HepG2 (cell line): ENCODE measurements at places on chromosomes 16 and 17. TPM values are rescaled to one million over a fixed set of nuclear protein-coding genes. Genes with fewer than 3 reads are reported as not detected.

- DNase-seq: no peak
- H3K4me1 ChIP-seq: peaks cover 37% of the 10 kb centered on the region
- peaks cover 35% of the 10 kb centered on the region for H3K36me3 ChIP-seq
- no peaks in the 10 kb centered on the region for H3K27me3 ChIP-seq
- H3K4me3 ChIP-seq: no peak overlapping the region
Observed at GRCh38 chr17:64174686-64175456, 44.9 kb upstream of the ERN1 start.

GRCh38 chr17:81923302-81924260 lies 4.0 kb downstream of the MAFG start:
- H3K4me3 ChIP-seq: no peak overlapping the region
- peak overlapping the region; percentile 67 for H3K27ac ChIP-seq
- H3K4me1 ChIP-seq: peaks cover 42% of the 10 kb centered on the region
- H3K27me3 ChIP-seq: no peaks in the 10 kb centered on the region
- no peak for DNase-seq

GRCh38 chr17:48375356-48375755 lies 54.7 kb downstream of the SKAP1 start:
- H3K36me3 ChIP-seq: no peaks in the 10 kb centered on the region
- no peak for DNase-seq
- H3K4me1 ChIP-seq: peaks cover 6% of the 10 kb centered on the region; the same call in 1 of the 2 replicates
- no peak overlapping the region for H3K4me3 ChIP-seq
- H3K27me3 ChIP-seq: no peaks in the 10 kb centered on the region

CDRT15L2 gene
- not detected in 2 replicates for total RNA-seq

DNA sequence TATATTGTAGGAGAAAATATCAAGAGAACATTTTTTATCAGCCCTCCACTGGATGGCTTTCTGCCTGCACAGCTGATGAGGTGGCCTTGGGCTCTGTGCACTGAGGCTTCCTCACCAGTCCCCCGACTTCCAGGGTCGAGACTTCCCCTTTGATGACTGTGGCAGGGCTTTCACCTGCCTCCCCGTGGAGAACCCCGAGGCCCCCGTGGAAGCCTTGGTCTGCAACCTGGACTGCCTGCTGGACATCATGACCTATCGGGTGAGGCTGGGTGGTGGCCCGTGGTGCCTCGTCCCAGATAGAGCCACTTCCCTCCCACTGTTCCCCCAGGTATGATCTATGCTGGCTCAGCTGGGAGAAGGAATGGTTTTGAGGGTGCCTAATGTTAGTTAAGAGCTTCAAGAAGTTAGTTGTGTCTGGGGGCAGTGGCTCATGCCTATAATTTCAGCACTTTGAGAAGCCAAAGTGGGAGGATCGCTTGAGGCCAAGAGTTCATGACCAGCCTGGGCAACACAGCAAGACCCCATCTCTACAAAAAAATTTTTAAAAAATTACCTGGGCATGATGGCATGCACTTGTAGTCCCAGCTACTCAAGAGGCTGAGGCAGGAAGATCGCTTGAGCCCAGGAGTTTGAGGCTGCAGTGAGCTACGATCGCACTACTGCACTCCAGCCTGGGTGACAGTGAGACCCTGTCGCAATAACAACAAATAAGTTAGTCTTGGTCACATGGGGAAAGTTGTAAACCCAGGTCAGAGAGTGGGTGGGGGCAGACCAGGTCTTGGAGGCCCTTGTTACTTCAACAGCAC lies 11.8 kb downstream of the FCSK start:
- no peak for DNase-seq
- no peaks in the 10 kb centered on the region for H3K27me3 ChIP-seq
- H3K27ac ChIP-seq: no peak overlapping the region
- H3K4me3 ChIP-seq: no peak overlapping the region

CHRNE gene
- total RNA-seq: 0.25 and 0.53 TPM in 2 replicates

DNA sequence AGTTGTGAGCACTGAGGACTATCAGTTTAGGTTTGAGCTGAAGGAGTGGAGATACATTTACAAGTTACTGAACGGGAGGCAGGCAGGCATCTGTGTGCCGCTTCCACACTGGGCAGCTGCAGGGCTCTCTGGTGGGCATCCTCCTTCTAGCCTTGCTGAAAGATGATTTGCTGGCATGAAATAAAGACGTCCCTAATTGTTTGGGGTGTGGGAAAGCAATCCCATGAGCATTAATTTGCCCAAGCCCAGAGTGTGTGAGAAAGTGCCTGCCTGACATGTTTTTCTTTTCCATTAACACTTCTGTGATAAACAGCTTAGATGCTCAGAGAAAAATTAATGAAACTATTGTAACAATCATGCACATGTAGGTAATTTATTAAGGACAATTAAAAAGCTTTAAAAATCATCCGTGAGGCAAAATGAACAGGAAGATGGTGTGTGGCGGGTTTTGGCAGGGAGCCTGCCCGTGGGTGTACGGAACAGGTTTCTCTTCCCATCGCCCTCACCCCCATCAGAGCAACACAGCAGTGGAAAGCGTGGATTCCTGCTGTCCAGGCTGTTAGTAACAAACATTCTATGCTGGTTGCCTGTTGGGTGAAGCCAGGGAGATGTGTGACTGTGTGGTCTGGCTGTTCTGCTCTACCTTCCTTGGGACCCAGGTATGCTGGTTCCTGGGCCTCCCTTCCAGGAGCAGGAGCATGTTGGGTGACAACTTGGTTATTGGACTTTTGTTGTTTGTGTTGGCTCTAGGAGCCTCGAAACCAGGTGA lies 191.9 kb downstream of the MSI2 start:
- no peak overlapping the region for H3K27ac ChIP-seq
- peaks cover 12% of the 10 kb centered on the region for H3K36me3 ChIP-seq
- no peaks in the 10 kb centered on the region for H3K27me3 ChIP-seq
- H3K4me3 ChIP-seq: no peak overlapping the region
- H3K4me1 ChIP-seq: peaks cover 44% of the 10 kb centered on the region

DNA sequence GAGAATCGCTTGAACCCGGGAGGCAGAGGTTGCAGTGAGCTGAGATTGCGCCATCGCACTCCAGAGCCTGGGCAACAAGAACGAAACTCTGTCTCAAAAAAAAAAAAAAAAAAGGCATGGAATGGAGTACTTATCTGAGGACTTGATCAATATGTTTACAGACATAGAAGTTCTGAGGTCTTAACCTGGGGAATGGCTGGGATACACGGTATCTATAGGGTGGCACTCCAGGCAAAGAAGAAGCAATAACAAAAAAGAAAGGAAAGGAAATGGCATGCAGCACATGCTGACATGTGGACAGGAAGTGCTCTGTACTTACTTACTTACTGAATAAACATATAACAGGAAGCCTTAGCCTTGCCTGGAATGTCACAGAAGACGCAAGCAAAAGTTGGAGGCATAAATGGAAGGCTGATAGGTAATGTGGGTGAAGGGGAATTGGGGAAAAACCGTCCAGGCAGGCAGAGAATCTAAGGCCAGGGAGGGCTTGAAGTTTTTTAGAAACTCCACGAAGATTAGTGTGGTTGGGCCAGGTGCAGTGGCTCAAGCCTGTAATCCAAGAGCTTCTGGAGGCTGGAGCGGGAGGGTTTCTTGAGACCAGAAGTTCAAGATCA lies 10.1 kb upstream of the SPOP start:
- H3K4me1 ChIP-seq: peaks cover 56% of the 10 kb centered on the region
- H3K27me3 ChIP-seq: peaks cover 17% of the 10 kb centered on the region; the same call in 1 of the 3 replicates
- no peak overlapping the region for H3K4me3 ChIP-seq
- no peaks in the 10 kb centered on the region for H3K36me3 ChIP-seq
- peak; percentile 58 for DNase-seq
- peak overlapping the region; percentile 5 for H3K27ac ChIP-seq

- H3K4me1 ChIP-seq: peaks cover 35% of the 10 kb centered on the region
- no peak overlapping the region for H3K4me3 ChIP-seq
- no peak for DNase-seq
- no peaks in the 10 kb centered on the region for H3K36me3 ChIP-seq
- H3K27ac ChIP-seq: no peak overlapping the region
Observed at GRCh38 chr16:10688291-10688690, 6.4 kb downstream of the TEKT5 start.

- no peaks in the 10 kb centered on the region for H3K4me1 ChIP-seq
- no peaks in the 10 kb centered on the region for H3K36me3 ChIP-seq
- DNase-seq: no peak
- H3K4me3 ChIP-seq: no peak overlapping the region
Observed at GRCh38 chr16:85862476-85863383, 36.2 kb upstream of the IRF8 start.

DNA sequence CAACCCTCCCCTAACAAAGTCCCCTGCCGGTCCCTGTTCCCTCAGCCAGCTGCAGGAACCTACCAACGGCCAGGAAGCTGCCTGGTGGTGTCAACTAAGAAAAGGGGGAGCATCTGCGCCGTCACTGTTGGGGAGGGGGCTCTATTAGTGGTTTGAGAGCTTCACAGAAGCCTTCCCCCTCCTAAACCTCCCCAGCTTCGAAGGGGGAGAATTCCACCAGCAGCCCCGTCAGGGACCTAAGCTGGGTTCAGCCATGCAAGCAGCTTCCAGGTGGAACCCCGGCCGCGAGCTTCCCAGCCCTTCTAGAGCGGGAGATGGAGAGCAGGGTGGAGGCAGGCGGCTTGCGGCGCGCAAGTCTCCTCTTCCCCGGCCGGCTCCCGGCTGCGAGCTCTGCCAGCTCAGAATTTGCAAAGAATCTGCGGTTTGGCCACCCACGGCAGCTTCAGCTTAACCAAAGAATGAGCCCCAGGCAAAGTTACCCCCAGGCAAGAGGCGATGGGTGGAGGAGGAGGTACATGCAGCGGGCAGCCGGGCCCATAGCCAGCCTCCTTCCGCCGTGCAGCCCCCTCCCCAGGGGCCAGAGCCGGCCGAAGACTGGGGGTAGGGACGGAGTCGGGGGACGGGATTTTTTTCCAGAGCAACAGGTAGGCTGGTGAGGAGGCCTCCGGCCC lies 33.7 kb downstream of the DDX19A start:
- no peaks in the 10 kb centered on the region for H3K27me3 ChIP-seq
- H3K4me1 ChIP-seq: peaks cover 24% of the 10 kb centered on the region
- peak overlapping the region; percentile 94 for H3K4me3 ChIP-seq
- peaks cover 26% of the 10 kb centered on the region; the same call in 2 of the 3 replicates for H3K36me3 ChIP-seq
- peak overlapping the region; percentile 78 for H3K27ac ChIP-seq
- peak; percentile 29 for DNase-seq

- no peaks in the 10 kb centered on the region for H3K36me3 ChIP-seq
- no peaks in the 10 kb centered on the region for H3K27me3 ChIP-seq
- peak; percentile 99 for DNase-seq
- H3K27ac ChIP-seq: peak overlapping the region; percentile 94
Observed at GRCh38 chr17:59853168-59853918, 39.4 kb downstream of the TUBD1 start.

DNA sequence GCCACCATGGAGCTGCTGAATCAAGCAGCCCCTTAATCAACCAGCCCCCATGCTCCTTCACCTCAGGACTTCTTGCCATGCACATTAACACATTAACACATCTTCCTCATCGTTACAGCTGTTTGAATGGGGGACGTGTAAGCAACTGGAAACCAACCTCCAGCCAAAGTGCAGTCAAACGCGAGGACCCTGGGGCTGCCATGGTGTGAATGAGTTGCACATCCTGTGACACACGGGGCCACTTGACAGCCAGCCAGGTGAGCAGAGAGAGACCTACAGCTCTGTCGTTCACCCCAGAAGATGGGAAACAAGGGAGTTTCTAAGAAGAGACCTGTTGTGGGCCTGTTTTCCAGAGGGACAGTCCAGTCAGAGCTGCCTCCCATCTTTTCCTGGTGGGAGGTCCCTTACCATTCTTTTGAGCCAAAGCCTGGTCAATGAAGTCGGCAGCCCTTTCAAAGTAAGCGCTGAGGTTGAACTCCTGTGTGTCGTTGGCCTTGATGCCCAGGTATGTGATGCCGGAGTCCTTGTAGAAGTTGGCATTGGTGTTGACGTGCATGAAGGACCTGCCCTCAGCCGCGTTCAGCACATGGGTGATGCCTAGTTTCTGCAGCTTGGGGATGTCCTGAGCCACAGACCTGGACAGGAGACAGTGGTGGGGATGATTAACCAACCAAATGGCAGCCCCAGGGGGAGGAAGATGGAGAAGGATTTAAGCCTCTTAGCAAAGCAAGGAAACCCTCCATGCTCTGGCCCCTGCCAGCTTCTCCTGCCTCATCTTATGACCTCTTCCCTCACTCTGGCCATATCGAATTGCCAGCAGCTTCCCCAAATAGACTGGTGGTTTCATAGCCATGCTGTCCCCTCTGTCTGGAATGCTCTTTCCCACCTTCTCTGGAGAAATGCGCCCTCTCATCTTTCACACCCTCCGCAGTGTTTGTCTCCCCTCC lies 4.2 kb downstream of the DUSP3 start:
- H3K36me3 ChIP-seq: peaks cover 23% of the 10 kb centered on the region
- no peak overlapping the region for H3K4me3 ChIP-seq
- no peak for DNase-seq
- H3K27me3 ChIP-seq: peaks cover 3% of the 10 kb centered on the region; the same call in 1 of the 3 replicates

- no peak for DNase-seq
- H3K4me1 ChIP-seq: peaks cover 68% of the 10 kb centered on the region
- no peak overlapping the region for H3K27ac ChIP-seq
- H3K4me3 ChIP-seq: no peak overlapping the region
Observed at GRCh38 chr17:17030515-17031211, 11.6 kb upstream of the MPRIP start.

DNA sequence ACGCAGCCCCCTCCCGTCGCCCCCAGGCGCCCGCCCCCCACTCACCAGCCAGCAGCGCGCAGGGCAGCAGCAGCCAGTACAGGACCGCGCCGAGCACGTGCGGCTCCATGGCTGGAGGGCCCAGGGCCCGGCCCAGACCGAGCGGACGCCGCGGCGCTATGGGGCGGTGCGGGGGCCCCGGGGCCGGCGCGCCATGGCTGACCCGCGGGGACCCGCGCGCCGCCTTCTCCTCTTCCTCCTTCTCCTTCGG lies 239 bp downstream of the PIEZO1 start:
- H3K27ac ChIP-seq: peak overlapping the region; percentile 70
- H3K36me3 ChIP-seq: no peaks in the 10 kb centered on the region
- H3K4me1 ChIP-seq: peaks cover 76% of the 10 kb centered on the region
- H3K27me3 ChIP-seq: no peaks in the 10 kb centered on the region; the same call in 1 of the 2 replicates
- DNase-seq: no peak

SLFN12 gene
- total RNA-seq: 0.13 TPM in 1 of 2 replicates, not detected in the other

- peaks cover 11% of the 10 kb centered on the region; the same call in 1 of the 2 replicates for H3K4me1 ChIP-seq
- peak overlapping the region; percentile 70 for H3K4me3 ChIP-seq
- no peak for DNase-seq
- peak overlapping the region; percentile 82 for H3K27ac ChIP-seq
- H3K36me3 ChIP-seq: no peaks in the 10 kb centered on the region
Observed at GRCh38 chr17:16652847-16653366, 743 bp downstream of the ZNF624 start.

- no peaks in the 10 kb centered on the region; the same call in 1 of the 2 replicates for H3K27me3 ChIP-seq
- no peak for DNase-seq
- no peak overlapping the region for H3K27ac ChIP-seq
- peaks cover 20% of the 10 kb centered on the region for H3K4me1 ChIP-seq
- no peak overlapping the region for H3K4me3 ChIP-seq
Observed at GRCh38 chr16:58096249-58096648, 32.9 kb downstream of the CFAP20 start.

PRSS22 gene
- 0.24 TPM in 1 of 2 replicates, not detected in the other for total RNA-seq

DNA sequence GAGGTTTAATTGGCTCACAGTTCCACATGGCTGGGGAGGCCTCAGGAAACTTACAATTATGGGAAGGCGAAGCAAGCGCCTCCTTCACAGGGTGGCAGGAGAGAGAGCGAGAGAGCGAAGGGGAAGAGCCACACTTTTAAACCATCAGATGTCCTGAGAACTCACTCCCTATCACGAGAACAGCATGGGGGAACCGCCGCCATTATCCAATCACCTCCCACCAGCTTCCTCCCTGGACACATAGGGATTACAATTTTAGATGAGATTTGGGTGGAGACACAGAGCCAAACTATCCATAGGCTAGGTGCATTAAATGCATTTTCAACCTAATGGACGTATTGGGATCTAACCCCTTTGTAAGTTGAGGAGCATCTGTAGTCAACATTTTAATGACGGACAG lies 4.9 kb upstream of the ANKRD40 start:
- no peak for DNase-seq
- H3K36me3 ChIP-seq: no peaks in the 10 kb centered on the region
- H3K4me3 ChIP-seq: no peak overlapping the region
- no peak overlapping the region for H3K27ac ChIP-seq

NPTX1 gene
- total RNA-seq: not detected in 2 replicates
